ENCODE measurements at places on chromosomes 4 and X. TPM values are rescaled to one million over a fixed set of nuclear protein-coding genes. Genes with fewer than 3 reads are reported as not detected.

The MMRN1 gene
- not detected for total RNA-seq

GRCh38 chrX:45502396-45502795 lies 301.7 kb upstream of the DIPK2B start:
- DNase-seq, result no peak

- no peak for DNase-seq
Measured at GRCh38 chr4:184427687-184428086, 46.7 kb downstream of the IRF2 start.

DNA sequence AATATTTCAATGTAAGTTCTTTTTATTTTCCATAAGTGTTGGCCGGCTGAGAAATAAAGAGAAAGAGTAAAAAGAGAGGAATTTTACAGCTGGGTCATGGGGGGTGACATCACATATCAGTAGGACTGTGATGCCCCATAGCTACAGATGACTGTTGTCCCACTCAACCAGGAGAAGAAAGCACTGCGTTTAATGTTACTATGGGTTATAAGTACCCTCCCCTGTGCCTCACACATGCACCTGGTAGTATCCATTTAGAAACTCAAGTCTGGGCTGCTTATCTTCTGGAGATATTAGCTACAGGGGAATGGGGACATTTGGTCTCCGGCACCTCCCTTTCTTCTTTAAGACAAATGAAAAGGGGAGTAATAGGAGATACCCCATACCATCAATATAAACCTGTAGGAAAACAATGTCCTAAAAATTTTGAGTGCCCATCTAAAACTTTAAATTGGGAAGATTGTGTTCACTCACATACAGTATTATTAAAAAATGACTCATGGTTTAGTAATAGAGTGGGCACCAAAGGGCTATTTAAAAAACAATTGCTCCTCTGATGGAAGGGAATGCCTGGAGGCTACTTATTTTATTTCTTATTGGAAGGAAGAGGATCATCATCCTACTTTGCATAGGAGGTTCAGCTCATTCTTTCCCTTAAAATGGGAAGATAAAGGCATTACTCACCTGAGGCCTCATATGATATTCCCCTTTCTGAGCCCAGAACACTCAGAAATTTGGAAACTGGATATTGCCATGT lies 18.2 kb downstream of the UGT2B11 start:
- no peak for DNase-seq

The PPAT gene
- total RNA-seq, result 32.2 TPM

- peak; percentile 83 for DNase-seq
Measured at GRCh38 chr4:57163530-57164459, 53.6 kb upstream of the IGFBP7 start.

The TLR6 gene
- 3.9 TPM for total RNA-seq

The USP51 gene
- 1.1 TPM for total RNA-seq

DNA sequence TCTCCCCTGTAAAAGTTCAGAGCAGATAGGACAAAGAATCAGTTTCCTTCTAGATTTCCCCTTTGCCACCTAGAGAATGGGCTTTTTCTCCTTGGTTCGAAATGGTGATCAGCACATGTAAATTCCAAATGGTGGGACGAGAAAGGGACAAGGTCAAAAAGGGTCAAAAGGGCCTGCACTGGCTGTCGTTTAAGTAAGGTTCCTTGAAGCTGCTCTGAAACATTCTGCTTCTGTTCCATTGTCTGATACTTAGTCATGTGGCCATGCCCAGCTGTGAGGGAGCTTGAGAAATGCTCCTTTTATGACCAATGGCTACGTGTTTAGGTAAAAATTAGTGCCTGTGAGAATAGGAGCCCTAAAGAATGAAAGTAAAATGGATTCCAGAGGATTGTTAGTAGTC lies 165.9 kb upstream of the CENPE start:
- DNase-seq, result no peak
